ENCODE measurements at places on chromosomes 16 and 17. TPM values are rescaled to one million over a fixed set of nuclear protein-coding genes. Genes with fewer than 3 reads are reported as not detected.

GRCh38 chr17:30210366-30210765 lies 25.1 kb downstream of the SLC6A4 start:
- H3K27ac ChIP-seq: no peak overlapping the region
- H3K4me3 ChIP-seq: no peak overlapping the region
- H3K4me1 ChIP-seq: no peaks in the 10 kb centered on the region
- no peaks in the 10 kb centered on the region for H3K27me3 ChIP-seq

GRCh38 chr17:29561554-29562517 lies 5.0 kb downstream of the ABHD15 start:
- H3K4me3 ChIP-seq: no peak overlapping the region
- H3K27ac ChIP-seq: no peak overlapping the region
- H3K4me1 ChIP-seq: peaks cover 8% of the 10 kb centered on the region
- H3K27me3 ChIP-seq: no peaks in the 10 kb centered on the region
- DNase-seq: no peak

DNA sequence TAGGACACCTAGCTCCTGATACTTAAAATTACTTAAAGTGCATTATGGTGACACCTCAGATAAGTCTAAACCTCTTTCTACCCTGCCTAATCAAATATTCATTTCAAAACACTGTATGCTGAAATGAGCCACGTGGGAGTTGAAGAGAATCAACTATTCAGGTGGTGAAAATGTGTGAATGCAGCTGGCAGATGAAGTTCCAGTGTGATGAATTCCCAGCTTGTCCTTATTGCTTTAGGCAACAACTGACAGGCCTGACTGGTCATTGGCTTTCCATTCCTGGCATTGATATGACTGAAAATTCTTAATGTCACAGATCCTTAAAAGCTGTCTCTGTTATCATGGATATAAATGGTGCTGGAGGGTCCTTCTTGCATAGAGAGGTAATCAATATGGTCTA lies 301.9 kb upstream of the TBX2 start:
- H3K27ac ChIP-seq: no peak overlapping the region
- H3K36me3 ChIP-seq: no peaks in the 10 kb centered on the region
- no peaks in the 10 kb centered on the region for H3K27me3 ChIP-seq
- DNase-seq: no peak
- H3K4me3 ChIP-seq: no peak overlapping the region

GRCh38 chr17:66233023-66233753 lies 4.0 kb upstream of the APOH start:
- no peaks in the 10 kb centered on the region for H3K36me3 ChIP-seq
- no peak for DNase-seq
- H3K27me3 ChIP-seq: no peaks in the 10 kb centered on the region
- no peak overlapping the region for H3K27ac ChIP-seq
- H3K4me1 ChIP-seq: no peaks in the 10 kb centered on the region
- H3K4me3 ChIP-seq: no peak overlapping the region

DNA sequence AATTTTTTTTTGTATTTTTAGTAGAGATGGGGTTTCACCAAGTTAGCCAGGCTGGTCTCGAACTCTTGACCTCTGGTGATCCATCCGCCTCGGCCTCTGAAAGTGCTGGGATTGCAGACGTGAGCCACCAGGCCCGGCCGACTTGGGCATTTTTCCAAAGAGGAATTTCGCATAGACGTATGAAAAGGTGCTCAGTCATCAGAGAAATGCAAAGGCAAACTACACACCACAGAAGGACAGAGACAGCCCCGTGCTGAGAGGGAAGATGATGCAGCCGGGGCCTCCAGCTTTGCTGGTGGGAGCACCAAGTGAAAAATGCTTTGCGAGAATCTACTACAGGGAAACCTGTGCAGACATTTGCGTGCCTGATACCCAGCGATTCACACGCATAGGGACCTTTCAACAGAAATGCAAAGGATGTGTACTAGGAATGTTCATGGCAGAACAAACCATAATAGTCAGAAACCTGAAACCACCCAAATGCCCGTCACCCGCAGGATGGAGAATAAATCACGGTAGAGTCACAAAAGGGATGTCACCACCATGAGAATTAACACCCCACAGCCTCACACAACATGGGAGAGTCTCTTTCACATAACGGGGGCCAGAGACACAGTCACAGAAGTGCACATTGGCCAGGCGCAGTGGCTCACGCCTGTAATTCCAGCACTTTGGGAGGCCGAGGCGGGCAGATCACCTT lies 5.2 kb downstream of the RAB40B start:
- DNase-seq: no peak
- no peak overlapping the region for H3K4me3 ChIP-seq

- H3K27ac ChIP-seq: no peak overlapping the region
- no peak overlapping the region for H3K4me3 ChIP-seq
- DNase-seq: no peak
- no peaks in the 10 kb centered on the region for H3K27me3 ChIP-seq
- peaks cover 3% of the 10 kb centered on the region for H3K4me1 ChIP-seq
Measured at GRCh38 chr17:67982034-67982640, 14.1 kb downstream of the C17orf58 start.

- H3K4me1 ChIP-seq: peaks cover 22% of the 10 kb centered on the region
- H3K4me3 ChIP-seq: no peak overlapping the region
- no peaks in the 10 kb centered on the region for H3K36me3 ChIP-seq
- no peaks in the 10 kb centered on the region for H3K27me3 ChIP-seq
Measured at GRCh38 chr17:69592692-69593350, 178.3 kb downstream of the MAP2K6 start.

Gene MAF
- polyA plus RNA-seq: 0.10 TPM

Gene GAS2L2
- polyA plus RNA-seq: not detected

Gene P4HB
- polyA plus RNA-seq: 201 TPM

Gene TBC1D24
- 10.6 TPM for polyA plus RNA-seq
